ENCODE measurements at places on chromosomes 2 and 18.

GRCh38 chr2:18750672-18751554 lies 161.5 kb upstream of the NT5C1B start:
- no peak for DNase-seq

DNA sequence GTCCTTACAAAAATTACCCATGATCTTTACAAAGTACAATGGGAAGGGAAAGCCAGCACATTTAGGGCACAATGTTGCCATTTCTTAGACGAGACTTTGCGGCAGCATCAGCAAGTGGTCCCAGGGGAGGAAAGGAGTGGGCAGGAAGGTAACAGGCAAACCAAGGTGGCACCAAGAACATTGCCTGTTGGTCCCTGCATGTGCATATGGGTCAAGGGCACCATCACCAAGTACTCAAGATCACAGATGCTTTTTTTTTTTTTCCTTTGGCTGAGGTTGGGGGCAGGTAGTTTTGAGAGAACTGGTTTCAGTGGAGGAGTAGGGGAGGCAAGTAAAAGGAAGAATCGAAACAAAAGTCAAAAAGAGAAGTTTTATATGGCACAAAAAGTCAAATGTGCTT lies 752 bp upstream of the CYTIP start:
- DNase-seq: no peak

- DNase-seq: no peak
Measured at GRCh38 chr18:48753691-48754090, 197.1 kb downstream of the SMAD7 start.

DNA sequence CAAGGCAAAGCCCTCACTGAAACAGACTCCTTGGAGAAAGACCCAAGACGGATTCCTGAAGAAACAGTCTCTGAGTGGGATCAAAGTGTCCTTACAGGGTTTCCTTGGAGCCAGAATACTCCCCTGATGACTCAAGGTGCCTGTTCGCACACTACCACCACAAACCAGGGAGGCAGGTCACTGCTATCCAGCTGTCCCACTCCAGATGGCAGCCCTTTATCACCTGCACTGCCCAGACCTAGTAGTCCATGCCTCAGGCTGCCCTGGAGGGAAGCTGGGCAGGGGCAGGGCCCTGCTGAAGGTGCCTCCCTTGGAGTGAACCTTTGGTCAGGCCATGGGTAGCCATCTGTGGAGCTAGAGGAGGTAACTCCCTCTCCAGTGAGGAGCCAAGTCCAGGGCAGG lies 34.1 kb downstream of the TRABD2A start:
- DNase-seq: no peak

DNA sequence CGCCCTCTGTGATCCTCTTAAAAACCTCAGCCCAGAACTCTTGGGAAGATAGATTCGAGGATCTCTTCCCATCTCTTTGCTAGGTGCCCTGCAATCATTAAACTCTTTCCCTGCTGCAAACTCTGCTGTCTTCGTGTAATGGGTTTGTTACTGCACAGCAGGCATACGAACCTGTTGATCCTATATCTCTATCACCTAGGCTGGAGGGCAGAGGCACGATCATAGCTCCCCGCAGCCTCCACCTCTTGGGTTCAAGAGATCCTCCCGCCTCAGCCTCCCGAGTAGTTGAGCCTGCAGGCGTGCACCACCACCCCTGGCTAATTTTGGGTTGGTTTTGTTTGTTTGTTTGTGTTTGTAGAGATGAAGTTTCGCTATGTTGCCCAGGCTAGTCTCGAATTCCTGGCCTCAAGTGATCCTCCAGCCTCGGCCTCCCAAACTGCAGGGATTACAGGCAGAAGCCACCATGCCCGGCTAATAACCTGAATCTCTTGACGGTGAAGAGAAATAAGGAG lies 493 bp upstream of the BBS5 start:
- no peak for DNase-seq

DNA sequence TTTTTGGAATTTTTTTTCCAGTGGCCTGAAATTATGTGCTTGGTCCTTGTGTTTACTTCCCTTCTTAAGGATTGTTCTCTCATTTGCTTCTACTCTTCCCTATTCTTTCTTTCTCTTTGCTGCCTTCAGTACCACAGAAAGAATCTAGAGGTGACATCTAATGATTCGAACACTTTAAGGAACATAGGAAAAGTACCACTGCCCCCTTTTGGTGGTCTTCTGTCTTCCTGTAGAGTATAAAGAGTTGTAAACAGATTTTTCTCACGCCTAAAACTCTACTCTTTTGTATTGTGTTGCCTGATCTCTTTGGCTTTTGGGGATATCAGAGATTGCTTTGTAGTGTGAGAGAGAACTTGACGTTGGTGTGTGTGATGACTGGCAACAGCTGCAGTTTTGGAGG lies 7.0 kb upstream of the SCTR start:
- no peak for DNase-seq

DNA sequence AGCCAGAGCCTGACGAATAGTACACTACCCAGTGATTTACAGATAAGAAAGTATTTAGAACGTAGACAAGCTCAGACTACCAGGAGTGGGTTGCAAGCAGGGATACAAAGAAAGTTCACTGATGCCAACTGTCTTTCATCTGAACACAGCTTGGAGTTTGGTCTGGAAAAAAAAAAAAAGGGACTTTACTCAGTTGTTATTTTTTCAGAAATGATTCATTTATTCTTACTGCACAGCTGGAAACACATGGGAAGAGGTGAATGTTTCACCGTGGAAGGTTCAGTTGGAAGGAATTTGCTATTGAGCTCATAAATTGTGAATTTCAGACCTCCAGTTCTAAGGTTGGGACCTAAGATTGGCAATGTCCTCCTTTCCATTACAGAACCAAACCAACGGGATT lies 259.7 kb downstream of the ETAA1 start:
- DNase-seq: no peak

GRCh38 chr18:47716632-47717185 lies 213.8 kb downstream of the SMAD2 start:
- DNase-seq: no peak

DNA sequence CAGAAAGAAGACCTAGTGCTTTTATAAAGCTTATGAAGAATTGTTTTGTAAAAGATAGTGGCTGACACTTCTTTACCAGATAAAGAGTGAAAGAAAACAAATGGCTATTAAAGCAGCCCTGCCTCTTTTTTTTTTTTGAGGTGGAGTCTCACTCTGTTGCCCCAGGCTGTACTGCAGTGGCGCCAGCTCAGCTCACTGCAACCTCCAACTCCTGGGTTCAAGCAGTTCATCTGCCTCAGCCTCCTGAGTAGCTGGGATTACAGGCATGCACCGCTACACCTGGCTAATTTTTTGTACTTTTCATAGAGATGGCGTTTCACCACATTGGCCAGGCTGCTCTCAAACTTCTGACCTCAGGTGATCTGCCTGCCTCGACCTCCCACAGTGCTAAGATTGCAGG lies 12.9 kb downstream of the ARPC2 start:
- no peak for DNase-seq

GRCh38 chr2:10342245-10342951 lies 39.7 kb downstream of the HPCAL1 start:
- DNase-seq: no peak

DNA sequence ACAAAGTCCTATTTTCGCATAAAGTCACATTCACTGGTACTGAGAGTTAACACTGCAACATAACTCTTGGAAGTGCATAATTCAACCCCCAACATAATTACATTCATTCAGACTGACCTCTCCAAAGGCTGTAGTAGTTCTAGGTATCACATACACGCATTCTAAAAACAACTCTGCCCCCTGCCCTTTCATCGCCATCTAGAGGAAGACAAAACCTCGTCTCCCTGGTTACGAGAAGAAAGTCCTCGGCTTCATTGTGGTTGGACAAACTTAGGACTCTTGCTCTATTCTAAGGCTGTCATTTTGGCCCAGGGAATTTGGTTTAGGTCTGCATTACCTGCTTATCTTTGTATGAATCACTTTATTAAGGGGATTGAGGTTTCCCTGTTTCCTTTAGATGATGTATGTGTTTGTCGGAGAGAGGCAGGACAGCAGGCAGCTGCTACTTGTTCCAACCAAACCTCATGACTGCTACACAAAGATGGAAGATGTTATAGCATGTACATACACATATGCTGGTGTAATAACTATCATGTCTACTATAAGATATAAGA lies 215.4 kb upstream of the NRXN1 start:
- DNase-seq: no peak

- DNase-seq: no peak
Measured at GRCh38 chr2:44056947-44057346, 61.2 kb upstream of the LRPPRC start.

DNA sequence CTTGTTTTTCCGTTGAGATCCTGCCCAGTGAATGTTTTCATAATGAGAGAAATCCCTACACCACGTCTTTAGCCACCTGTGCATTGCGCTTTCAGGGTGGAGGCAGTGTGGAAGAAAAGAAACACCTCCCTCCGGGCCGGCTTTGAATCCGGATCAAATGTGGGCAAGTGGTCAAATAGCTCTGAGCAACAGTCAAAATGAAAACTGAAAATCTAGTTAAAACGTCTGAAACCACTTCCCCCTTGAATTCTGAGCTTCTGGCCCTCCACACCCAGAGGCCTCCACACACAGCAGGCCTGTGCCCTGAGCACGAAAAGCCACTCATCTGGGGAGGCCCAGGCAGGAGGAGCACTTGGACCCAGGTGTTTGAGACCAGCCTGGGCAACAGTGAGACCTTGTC lies 263.6 kb upstream of the SALL3 start:
- DNase-seq: no peak

DNA sequence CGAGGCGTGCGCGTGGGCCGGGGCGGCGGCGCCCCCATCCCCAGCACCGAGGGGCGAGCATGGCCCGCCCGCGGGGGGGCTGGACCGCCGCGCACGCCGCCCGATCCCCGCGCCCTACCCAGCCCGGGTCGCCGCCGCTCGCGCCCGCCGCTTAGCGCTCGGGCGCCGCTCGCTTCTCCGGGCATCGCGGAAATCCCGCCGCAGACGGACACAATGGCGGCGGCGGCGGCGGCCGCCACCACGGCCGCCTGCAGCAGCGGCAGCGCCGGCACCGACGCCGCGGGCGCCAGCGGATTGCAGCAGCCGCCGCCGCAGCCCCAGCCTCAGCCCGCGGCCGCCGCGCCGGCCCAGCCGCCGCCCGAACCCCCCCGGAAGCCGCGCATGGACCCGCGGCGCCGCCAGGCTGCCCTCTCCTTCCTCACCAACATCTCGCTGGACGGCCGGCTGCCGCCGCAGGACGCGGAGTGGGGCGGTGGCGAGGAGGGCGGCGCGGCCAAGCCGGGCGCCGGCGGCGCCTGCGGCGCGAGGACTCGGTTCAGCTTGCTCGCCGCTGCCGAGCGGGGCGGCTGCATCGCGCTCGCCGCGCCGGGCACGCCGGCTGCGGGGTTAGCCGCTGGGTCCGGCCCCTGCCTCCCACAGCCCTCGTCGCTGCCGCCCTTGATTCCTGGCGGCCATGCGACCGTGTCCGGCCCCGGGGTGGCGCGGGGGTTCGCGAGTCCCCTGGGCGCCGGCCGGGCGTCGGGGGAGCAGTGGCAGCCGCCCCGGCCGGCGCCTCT lies 453 bp downstream of the CABLES1 start:
- DNase-seq: no peak

DNA sequence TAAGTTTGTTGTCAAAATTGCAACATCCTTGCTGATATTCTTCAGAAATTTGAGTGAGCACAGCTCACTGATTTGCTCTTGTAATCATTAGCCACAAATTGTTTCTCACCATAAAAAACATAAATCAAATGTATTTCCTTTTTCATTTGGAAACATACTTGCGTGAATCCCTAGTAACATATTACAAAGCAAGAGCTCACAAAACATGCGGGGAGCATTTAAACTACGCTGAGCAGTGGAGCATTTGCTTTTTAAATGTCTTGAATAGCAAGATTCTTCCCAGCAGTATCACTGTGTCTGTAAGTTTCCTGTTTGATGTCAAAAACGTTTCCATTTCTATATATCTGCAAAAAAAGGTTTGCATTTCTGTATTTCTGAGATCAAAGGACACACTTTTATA lies 788.3 kb upstream of the SALL3 start:
- DNase-seq: no peak

- DNase-seq: peak; percentile 66
Measured at GRCh38 chr18:46281185-46282176, 177.3 kb downstream of the HAUS1 start.
